ENCODE measurements at places on chromosomes 5 and 9.
A peak's percentile ranks its signal among the peaks of the same experiment; 100 is the strongest.

DNA sequence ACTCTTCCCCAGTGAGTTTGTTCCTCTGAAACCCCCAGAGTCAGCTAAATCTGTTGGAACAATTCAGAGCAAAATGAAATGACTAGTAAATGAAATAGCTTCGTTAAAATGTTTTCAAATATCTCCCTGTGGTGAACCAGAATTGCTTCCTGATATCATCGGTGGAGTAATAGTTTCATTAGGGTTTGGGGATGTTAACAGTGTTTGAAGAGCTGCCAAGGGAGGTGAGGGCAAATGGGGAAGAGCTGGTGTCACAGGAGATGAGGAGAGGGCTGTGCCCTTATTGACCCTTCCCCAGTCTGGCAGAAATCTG is 4.3 kb upstream of the C7 start:
- no peak for DNase-seq

DNA sequence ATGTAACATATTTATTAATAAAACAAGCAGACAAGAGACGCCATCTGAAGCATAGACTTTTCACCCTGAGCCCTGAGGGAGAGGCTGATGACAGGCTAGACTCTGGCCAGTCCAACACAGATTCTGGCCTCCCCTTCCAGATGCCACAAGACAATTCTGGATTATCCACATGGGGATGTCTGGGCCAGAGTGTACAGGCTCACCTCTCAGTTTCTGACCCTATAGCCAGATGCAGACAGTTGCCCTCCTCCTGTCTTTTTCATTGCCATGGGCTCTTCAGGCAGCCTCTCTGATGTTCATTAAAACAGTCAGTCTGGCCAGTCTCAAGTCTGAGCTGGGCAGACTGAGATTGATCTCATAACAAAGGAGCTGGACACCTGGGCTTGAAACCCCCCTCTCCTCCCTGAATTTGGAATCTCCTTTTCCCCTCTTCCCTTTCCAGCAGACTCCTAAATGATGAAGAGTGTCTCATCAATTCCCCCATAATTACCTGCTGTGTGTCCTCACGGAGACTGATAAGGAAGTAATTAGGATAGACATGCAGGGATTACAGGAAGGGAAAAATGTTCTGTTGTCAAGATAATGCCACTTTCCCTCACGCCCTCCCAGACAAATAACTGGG is 89.6 kb downstream of the ASTN2 start:
- DNase-seq: no peak

DNA sequence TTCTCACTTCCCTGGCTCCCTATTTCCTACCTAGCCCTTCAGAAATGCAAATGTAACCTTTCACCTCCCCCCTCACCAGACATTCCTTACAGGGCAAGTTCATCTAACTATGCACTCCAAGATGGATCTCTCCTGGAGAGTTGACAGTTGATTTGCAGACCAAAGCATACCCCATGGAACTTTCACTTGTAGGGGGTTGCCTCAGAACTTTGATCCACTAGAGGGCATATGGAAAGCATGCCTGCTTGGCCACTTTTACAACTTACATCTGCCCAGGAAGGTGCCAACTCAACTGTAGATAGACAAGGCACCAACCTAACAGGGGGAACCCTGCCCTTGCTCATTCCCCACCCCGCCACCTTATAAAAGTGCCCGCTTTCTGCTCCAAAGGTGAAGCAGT is 187.8 kb downstream of the NXNL2 start:
- peak; percentile 11 for DNase-seq

DNA sequence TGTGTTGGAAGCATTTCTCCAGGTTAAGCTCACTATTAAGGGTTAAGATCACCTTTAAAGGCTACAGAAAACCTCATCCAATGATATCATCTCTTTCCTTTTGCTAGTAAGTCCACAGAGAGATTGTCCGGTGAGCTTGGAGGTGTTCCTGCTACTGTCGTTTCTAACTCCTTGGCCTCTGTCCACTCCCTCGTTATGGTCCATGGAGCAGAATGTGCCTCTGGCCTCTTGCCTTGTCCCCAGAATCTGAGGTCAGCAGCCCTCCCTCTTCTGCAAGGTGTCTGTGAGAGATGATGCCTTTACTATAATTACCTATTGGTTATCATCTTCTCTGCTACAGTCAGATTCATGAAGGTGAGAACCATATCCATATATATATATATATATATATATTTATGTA is 15.0 kb downstream of the ORM2 start:
- DNase-seq: no peak

GRCh38 chr9:99433555-99433954 is 211.5 kb downstream of the SEC61B start:
- DNase-seq: peak; percentile 25

- DNase-seq: no peak
Measured at GRCh38 chr9:133440874-133441273, 18.7 kb downstream of the ADAMTS13 start.

DNA sequence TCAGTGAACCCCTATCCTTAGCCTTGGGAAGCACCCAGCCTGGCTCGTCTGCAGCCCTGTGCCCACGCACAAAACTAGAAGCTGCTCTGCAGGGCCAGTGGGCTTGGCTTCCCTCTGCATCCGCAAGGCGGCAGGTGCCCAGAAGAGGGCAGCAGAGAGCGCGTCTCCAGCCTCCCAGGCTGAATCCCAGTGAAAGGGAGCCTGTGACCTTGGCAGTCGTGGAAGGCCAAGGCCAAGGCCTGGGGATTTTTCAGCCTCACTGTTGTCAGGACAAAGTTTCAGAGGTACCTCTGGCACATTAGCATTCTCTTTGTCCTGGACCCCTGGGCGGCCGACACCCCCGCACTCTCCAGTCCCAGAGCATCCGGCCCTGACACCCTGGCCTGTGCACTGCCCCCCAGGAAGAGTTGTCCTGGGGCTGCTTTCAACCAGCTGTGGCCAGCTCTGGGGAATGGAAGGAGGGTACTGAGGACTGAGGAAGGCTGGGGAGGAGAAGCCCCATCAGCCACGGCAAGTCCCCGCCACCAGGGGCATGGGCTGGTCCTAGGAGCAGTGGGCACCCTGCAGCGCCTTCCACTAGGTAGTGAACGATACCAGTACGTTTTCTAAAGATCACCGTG is 63.6 kb upstream of the IL17B start:
- DNase-seq: peak; percentile 80

GRCh38 chr5:21263361-21263760 is 1275.4 kb upstream of the CDH18 start:
- no peak for DNase-seq

GRCh38 chr9:14198841-14199455 is 115.0 kb downstream of the NFIB start:
- no peak for DNase-seq

DNA sequence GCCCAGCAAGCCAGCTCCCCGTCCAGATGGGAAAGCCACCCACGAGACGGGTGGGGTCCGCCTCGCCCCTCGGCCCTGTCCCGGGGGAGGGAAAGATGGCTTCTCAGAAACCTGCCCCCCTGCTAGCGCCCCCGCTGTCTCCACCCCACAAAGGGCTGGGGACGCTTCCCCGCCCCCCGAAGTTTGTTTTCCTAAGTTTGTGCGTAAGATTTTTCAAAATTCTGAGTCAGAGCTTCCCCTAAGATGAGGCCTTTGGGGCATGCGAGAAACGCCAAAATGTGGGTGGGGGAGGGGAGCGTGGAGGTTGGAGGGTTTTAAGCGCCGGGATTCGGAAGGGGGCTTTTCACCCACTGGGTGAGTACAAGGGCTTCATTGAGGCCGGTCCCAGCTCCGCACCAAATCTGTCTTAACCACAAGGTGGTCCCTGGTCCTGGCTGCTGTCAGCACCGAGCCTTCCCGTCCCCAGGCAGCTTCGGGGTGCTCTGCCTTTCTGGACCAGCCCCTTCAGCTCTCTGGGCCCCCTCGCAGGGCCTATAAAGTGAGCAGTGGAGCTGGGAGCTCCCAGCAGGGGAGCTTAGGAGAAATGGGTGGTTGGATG is 32.3 kb downstream of the PRRX2 start:
- no peak for DNase-seq

DNA sequence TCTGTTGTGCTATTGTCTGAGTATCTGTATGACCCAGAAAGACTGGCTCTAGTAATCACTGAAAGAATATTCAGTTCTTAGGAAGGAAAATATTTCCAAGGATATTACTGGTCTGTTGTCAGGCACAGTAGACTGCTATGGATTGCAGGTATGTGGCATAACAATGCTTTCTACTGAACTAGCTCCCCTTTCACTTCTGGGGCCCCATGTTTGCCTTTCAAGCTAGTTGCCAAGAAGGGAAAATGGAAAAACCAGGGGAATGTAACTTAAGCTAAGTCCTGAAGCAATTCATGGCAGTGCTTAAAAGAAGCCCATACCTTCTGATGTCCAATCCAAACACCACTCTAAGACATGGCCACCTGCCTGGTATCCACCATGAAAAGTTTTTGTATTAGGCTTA is 375.7 kb downstream of the GLIS3 start:
- DNase-seq: no peak

DNA sequence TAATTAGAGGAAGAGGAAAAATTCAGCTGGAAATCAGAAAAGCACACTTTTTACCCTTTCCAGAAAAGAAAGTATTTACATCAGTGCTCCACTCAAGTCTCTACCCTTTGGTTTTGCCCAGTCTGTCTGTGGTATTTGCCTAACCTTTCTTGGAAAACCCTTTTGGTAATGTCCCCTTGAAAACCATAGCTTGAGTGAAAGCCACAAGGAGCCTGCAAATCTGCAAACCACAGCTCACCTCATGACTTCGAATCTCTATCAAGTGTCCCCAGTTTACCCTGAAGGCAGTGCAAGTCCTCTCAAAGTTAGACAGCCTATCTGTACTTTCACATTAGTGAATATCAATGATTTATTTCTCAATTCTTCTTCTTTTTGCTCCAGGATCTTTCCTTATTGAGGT is 162.1 kb upstream of the TSLP start:
- DNase-seq: no peak

GRCh38 chr5:179763215-179763945 is 30.4 kb upstream of the LTC4S start:
- peak; percentile 86 for DNase-seq

GRCh38 chr5:56480078-56480704 is 247.1 kb upstream of the ANKRD55 start:
- DNase-seq: no peak

GRCh38 chr9:96305171-96305570 is 3.2 kb upstream of the HSD17B3 start:
- no peak for DNase-seq

- DNase-seq: no peak
Measured at GRCh38 chr5:172499287-172499686, 45.0 kb upstream of the SH3PXD2B start.

DNA sequence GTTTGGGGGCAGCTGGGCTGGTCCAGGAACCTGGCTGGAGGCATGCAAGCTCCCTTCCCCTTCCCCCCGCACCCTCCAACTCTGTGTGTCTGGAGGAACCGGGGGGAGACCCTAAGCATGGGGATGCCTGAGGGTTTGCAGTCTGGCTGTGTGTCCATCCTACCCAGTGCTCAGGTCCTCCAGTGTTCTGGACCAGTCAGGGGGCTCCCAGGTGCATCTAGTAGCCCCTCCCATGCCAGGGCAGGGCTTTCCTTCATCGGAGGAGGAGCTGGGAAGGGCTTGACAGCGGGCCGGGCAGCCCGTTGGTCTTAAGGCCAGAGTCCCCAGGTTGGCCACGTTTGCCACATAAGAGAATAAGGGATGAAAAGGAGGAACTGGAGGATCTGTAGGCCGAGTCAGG is 62.6 kb upstream of the IGFBPL1 start:
- no peak for DNase-seq

DNA sequence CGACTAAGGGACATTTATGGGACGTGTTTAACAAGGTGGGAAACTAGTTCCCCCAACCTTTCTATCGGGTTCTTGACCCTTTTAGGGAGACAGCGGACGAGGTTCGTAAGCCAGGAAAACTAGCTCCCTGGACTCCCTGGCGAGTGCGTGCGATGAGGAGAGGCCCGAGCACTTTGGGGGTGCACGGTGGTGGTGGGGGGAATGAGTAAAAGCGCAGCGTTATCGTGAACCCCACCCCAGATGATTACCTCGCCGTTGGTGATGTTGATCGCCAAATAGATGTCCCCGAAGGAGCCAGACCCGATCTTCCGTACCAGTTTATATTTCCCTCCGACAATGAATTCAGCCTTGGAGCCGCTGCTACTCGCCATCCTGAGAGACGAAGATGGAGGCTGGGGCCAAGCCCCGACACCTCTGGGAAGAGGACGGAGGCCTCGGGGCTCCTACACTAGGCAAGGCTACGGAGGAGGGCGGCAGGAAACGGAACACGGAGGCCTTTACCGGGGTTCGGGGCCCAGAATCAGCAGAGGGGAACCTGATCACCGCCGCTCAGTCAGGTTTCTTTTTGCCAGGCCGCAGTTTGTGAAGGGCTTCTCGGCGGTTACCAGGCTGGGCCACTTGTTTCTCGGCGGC is 529 bp downstream of the CSNK1A1 start:
- peak; percentile 50 for DNase-seq

GRCh38 chr9:124659099-124659659 is 111.9 kb downstream of the NR6A1 start:
- DNase-seq: peak; percentile 92

GRCh38 chr9:135485385-135485784 is 5.8 kb downstream of the PPP1R26 start:
- DNase-seq: no peak

- DNase-seq: no peak
Measured at GRCh38 chr9:86185872-86186271, 73.6 kb downstream of the C9orf153 start.

- DNase-seq: peak; percentile 44
Measured at GRCh38 chr5:141825791-141826560, 52.2 kb downstream of the PCDH1 start.

- no peak for DNase-seq
Measured at GRCh38 chr5:76356887-76357286, 46.2 kb upstream of the IQGAP2 start.

DNA sequence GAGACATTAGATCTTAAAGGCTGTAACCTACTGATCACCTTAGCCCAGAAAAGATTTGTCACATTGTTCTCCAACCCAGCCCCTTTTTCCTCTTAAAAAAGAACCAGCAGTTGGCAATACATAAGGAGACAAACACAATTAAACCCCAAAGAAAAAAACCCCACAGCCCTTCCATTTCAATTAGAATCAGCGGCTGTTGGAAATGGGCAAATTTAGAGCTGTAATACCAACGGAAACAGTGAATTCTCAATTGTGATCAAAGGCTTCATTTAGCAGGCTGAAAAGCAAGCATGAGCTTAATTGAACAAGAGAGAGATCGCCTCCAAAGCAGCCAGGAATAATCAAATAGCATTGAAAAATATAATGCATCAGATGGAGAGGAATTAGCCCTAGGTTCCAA is 153.6 kb downstream of the FAM114A2 start:
- no peak for DNase-seq
